PC-3 (cell line): ENCODE measurements at places on chromosomes 12 and 14. TPM values are rescaled to one million over a fixed set of nuclear protein-coding genes. Genes with fewer than 3 reads are reported as not detected.

GRCh38 chr14:68513838-68514607 is 278.8 kb downstream of the ZFP36L1 start:
- no peak for DNase-seq

DNA sequence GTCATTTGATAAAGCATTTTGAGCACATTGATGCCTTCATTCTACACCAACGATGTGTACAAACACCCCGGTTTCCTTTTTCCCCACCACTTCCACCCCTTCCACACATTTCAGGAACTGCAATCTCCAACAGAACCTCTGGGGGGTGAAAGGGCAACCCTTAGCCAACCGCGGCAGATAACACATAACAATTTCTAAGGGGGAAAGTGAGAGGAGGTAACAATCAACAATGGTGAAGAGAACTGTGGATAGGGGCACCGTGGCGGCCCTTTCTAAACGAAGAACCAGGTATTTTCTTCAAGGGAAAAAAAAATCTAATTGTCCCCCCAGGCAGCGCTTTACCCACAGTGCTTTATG is 1.1 kb downstream of the KITLG start:
- DNase-seq: peak; percentile 57

GRCh38 chr12:50186681-50187080 is 19.5 kb upstream of the CERS5 start:
- no peak for DNase-seq

DNA sequence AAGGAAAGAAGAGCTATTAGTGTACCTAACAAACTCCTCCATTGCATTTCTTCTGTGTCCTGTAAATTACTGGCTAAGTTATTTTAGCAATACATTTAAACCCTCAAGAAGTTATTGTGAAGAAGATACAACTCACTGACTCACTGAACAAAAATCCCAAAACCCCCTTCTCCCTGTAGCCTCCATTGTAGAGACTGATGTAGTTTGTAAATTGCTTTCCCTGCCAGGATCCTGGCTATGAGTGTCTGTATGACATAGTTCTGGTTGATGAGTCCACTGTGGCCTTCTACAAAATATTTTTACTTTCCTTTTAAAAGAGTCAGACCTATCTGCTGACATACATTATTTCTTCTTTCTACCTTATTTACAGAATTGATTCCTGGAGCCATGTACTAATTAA is 155.6 kb downstream of the SLC6A15 start:
- DNase-seq: peak; percentile 17

- DNase-seq: no peak
These were observed 90.2 kb upstream of the TMTC2 start for GRCh38 chr12:82596483-82596882.

- peak; percentile 44 for DNase-seq
These were observed 603 bp downstream of the PABPN1 start for GRCh38 chr14:23321572-23322547.

The TAS2R9 gene
- total RNA-seq: not detected in 2 replicates

- DNase-seq: no peak
These were observed 194.9 kb upstream of the RMST start for GRCh38 chr12:97267594-97268202.

DNA sequence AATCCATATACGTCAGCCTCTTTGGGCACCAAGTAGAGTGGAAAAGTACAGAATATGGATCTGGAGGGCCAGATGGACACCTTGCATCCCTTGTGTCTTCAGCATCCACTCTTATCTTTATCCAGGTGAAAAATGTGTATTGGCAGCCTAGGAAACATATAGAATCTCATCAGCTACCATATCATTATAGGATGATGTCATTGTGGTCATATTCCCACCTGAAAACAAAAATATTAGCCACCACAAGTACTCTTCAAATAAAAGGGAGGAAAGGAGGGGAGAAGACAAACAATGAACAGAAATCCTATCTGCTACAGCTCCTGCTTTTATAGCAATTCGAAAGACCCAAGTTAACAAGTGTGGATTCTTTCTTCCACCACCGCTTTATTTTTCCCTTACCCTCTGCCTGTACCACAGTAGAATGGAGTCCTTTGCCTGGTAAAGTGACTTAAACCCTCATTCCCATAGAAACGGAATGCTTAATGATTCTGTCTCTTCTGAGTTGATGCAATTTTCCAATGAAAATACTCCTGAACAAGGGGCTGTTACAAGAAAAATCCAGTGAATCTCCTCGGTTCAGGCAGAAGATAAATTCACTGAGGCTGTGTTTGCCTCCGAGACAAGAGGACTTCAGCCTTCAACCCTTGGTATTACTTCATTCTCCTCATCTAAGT is 13.8 kb upstream of the IL26 start:
- DNase-seq: peak; percentile 26

DNA sequence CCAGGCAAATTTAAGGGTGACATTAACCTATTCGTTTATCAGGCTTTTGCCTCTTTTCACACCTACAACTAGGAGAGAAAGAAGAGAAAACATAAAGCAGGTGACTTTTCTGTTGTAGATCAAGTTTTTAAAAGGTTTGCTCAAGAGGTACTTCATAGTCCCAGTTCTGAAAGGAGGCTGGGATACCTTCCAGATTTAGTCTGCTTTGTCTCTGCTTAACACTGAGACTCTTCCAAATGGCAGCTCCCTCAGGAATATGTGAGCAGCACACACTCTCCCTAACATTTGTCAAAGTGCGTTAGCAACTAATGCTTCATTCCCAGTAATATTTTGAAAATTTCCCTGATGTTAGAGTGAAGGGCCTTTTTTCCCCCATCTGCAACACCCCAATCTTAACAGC is 133.7 kb upstream of the RASSF8 start:
- DNase-seq: no peak
